Fibroblast of pulmonary artery (primary cell): ENCODE measurements at places on chromosomes 16 and 17.
A peak's percentile ranks its signal among the peaks of the same experiment; 100 is the strongest.

- DNase-seq = no peak
Observed at GRCh38 chr16:55426865-55427484, 52.0 kb upstream of the MMP2 start.

GRCh38 chr17:39995438-39995837 is 14.8 kb downstream of the PSMD3 start:
- no peak for DNase-seq

DNA sequence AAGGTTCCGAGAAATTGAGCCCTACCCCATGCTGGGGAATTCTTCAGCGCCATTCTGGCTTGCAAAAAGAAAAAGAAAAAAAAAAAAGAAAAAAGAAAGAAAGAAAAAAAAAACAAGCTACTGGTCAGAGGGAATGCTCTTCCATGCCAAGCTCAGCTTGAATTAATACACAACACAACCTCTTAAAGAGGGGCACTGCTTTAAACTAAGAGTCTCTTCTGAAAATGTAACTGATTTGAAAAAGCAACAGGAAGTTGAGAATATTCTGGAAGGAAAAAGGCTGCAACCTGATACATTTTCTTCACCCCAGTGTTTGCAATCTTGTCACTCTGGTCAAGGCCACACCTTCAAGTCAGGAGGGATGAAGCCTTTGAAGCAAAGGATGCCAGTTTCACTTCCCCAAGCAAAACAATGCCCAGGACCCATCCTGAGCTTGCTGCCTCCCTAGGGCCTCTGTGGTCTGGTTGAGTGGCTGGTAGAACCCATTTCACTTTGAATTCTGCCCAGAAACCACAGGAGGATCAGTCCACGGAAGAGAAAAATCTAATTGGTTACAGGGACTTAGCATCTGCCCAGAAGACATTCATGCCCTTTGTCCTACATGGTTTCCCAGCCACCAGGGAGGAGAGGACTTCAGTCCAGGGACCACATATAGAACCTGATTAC is 389.7 kb downstream of the SOX9 start:
- DNase-seq = no peak

- no peak for DNase-seq
Observed at GRCh38 chr16:73317321-73317857, 269.5 kb upstream of the ZFHX3 start.

GRCh38 chr17:73492821-73493814 is 151.1 kb downstream of the SDK2 start:
- no peak for DNase-seq

DNA sequence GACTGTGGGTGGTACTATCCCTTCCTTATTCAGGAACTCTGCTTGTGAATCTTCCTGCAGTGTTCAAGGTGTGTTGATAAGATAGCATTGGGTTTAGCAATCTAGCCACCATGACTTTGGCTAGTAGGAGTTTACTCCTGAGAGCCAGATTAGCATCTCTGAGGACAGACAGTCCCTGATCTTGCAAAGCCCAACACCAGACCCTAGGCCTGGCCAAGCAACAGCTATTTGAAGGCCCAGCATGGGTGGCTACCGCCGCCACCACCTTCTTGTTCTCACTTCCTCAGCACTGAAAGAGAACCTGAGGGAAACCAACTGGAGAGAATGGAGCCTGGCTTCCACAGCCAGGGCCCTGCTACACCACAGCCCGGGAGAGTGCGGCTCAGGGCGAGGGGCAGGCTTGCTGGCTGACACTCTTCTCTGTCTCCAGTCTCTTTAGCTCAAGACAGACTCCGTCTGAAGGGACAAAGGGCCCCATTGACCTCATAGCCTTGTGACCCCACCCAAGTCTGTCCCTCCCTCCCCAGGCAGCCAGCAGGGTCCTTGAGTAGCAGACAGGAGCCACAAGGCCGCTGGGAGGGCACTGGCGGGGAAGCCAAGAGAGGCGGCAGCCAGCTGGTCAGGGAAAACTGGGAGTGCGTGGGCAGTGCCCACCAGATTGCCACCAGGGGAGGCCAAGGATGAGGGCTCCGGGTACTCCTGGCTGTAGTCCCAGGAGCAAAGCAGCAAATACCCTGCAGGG is 10.9 kb upstream of the ARHGAP23 start:
- no peak for DNase-seq

GRCh38 chr17:12421646-12422306 is 243.9 kb upstream of the MYOCD start:
- DNase-seq = no peak

- peak; percentile 97 for DNase-seq
Observed at GRCh38 chr17:39199820-39200069, 338 bp upstream of the RPL19 start.
